ENCODE measurements at places on chromosomes 11 and 22.

- no peak for DNase-seq
These were observed 118.6 kb downstream of the HIPK3 start for GRCh38 chr11:33375688-33376311.

DNA sequence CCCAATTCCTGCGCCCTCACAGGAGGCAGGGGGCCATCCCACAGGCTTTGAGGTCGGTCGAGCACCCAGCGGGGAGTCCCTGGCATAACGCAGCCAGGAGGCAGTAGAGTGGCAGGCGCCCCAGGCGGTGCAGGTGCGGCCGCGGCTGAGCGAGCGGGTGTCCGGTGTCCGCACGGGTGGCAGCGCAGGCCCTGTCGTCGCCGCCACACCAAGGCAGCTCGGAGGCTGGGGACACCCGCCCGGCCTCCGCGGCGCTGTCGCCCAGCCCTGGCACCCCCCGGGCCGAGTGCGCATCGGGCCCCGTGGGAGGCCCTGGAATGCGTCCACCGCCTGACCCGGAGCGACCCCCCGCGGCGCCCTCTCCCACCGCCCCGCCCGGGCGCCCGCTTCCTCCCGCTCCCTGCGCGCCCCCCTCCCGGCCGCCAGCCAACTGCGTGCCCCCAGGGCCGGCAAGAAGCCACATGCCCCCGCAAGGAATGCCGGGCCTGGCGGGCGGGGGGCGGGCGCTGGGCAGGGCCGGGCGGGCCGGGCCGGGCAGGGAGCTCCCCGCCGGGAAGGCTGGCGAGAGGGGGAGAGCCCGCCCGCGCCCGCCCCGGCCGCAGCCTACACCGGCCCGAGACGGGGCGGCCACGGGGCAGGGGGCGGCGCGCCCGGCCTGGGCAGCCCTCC, 33.9 kb downstream of the PRDM11 start:
- DNase-seq, result peak; percentile 60

DNA sequence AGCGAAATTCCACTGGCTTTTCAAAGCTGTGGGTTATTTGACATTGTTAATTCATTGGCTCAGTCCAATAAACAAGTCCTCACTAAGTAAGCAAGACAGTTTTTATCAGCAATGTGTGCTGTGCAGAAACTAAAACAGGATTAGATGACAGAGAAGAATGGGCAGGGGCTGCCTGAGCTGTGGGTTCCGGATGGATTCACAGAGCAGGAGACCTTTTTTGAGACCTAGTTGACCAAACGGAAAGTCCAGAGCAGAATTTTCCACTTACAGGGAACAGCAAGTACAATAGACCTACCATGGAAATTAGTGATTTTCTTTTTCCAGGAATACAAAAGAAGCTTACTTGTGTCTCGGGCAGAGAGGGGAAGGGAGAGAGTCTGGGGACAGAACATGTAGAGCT, 5.2 kb upstream of the KDM4F start:
- no peak for DNase-seq

- DNase-seq, result no peak
These were observed 26.0 kb upstream of the HORMAD2 start for GRCh38 chr22:30054067-30054763.

DNA sequence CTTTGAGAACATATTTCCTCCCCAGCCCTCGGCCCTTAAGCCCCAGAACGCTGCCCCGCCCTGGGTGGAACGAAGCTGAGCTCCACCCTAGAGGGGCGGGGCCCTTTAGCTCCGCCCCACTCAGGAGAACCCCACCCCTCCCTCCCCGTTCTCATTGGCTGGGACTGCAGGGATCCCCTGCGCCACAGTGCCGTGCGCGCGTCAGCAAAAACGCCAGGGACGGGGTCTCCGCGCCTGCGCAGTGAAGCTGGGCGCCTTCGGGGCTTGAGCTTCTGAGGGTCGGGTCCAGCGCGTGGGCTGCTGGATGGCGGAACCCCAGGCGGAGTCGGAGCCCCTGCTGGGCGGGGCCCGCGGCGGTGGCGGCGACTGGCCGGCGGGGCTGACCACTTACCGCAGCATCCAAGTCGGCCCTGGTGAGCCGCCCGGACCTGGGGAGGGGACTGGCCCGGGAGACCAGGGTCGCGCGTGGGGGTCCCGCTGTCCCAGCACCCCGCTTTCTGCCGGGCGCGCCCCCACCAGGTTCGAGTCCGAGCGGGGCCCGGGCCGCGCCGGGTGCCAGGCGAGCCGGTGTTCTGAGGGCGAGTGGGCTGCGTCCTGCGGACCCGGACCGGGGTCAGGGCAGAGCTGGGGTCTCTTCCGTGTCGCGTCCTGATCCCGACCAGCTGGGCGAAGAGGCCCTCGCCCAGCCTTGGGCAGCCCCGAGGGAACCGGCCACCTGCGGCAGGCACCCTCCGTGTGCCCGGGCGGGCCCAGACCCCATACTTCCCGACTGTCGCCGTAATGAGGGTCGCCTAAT, at the start of gene TPCN2:
TPCN2 (plus strand) TSS at position 239 of the 796 bp plus-strand sequence; CDS start at position 305, 66 bp downstream.
- DNase-seq, result peak; percentile 90

All from pancreas (tissue), 10 donors.